ENCODE measurements at places on chromosomes 3 and 15.

- no peak for DNase-seq
Measured at GRCh38 chr3:150901793-150902192, 3.4 kb downstream of the MINDY4B start.

- no peak for DNase-seq
Measured at GRCh38 chr3:133655731-133656515, 5.8 kb downstream of the TOPBP1 start.

GRCh38 chr3:71369701-71370391, 213.7 kb downstream of the FOXP1 start:
- DNase-seq: no peak

- DNase-seq: no peak
Measured at GRCh38 chr3:9787714-9788113, 4.6 kb downstream of the TADA3 start.

DNA sequence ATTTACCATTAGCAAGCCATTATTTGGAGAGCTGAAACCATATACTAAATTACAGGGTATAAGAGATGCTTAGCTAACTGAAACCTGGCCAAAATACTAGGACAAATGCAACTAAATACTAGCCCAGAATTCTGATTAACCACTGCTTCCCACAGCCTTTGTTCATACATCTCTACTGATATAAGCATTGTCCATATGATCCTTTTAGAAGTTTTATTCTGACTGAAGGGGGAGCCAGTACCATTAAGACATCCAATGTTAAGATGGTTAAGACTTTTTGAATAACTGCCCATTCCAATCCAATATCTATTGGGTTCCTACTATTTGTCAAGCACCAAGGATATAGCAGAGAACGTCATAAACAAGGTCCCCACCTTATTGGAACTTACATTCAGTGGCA, 421.3 kb downstream of the FOXP1 start:
- DNase-seq: no peak

GRCh38 chr3:168249550-168250414, 154.1 kb upstream of the GOLIM4 start:
- peak; percentile 82 for DNase-seq

DNA sequence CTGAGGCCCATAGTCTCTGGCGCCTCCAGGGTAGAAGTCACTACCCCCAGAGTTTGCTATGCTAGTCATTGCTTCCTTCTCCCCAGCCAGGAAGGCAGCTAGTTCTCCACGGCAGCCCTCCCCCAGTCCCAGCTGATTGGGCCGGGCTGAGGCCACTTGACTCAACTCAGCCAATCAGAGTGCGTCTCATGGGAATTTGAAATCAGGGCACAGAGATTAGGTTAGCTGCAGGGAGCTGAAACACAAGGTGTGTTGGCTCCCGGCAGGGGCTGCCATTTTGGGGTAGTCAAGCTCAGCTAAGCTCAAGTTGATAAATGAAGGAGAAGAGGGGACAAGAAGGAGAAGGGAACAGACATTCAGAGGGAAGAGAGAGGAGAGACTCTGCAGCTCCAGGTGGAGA, 32.8 kb downstream of the LINGO1 start:
- no peak for DNase-seq

GRCh38 chr3:155070932-155071387, 9.2 kb upstream of the MME start:
- DNase-seq: no peak

DNA sequence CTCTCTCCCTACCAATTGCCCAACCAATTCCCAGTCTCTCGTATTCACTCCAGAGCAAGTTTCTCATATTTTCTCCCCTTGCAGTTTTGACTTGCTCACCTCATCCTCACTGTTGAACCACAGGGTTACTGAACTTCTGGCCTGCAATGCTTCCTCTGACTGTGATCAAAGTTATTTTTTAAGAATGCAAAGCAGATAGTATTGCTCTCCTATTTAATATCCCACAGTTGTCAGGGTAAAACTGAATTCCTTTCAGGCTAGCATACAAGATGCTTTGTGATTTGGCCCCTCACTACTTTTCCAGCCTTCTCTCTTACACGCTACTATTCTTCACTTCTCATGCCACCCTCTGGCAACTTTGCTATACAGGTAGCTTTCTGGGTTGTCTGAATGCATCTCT, 80.9 kb downstream of the LRRFIP2 start:
- DNase-seq: no peak
